ENCODE measurements at places on chromosomes 12 and 14.

DNA sequence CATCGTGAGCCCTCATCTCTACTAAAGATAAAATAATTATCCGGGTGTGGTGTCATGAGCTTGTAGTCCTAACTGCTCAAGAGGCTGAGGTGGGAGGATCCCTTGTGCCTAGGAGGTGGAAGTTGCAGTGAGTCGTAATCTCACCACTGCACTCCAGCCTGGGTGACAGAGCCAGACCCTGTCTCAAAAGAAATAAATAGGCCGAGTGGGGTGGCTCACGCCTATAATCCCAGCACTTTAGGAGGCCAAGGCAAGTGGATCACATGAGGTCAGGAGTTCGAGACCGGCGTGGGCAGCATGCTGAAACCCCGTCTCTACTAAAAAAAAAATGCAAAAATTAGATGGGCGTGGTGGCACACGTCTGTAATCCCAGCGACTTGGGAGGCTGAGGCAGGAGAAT, 70.9 kb downstream of the RESF1 start:
- no peak for DNase-seq

DNA sequence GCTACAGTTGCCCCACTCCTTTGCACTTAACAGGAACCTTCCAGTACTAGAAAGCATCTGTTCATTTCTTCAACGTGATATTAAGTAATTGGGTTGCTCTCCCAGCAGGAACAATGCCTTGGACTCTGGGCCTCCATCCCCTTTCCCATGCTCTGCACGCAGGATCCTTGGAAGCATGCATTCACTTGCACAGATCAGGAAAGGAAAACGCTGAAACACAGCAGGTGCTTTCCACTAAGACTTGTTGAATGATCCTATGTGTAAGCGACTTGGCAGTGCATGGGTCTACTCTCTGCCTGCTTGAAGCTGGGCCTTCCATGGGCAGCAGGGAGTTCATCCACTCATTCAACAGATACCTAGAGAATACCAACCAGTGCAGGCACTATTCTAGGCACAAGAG, 2.3 kb downstream of the LTBP2 start:
- no peak for DNase-seq

DNA sequence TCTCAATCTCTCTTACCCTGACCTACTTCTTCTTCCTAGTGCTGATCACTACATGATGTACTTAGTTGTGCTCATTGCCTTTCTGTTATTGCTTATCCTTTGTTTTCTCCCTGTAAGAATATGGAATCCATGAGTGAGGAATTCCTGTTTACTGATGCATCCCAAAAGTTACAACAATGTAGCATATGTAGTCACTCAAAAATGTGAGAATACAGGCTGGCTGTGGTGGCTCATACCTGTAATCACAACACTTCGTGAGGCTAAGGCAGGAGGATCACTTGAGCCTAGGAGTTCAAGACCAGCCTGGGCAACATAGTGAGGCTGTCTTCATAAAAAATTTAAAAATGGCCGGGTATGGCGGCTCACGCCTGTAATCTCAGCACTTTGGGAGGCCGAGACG, 8.0 kb upstream of the WDR20 start:
- DNase-seq, result no peak

DNA sequence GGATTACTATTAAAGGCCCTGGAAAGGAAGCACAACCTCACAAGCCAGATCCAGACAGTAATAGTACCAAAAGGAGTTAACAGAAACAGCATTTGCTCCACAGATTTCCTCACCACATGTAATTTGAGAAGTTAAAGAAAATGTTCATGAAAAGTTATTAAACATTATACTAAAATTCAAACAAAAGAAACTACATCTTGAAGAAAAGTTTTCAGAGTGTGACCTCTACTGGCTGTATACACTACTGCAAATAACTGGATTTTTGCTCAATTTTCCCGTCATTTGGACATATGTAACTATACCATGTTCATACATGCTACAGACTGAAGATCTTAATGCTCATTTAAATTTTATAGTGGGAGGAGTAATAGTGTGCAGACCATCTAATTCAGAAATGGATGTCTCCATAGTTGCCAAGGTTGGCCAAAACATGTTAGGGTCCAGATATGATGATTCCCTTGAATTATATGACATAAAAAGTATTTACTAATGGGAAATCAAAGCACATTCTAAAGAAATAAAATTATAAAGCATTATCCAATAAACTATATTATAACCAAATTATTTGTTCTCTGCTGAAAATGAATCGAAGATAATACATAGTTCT, 5.6 kb downstream of the KRR1 start:
- no peak for DNase-seq

DNA sequence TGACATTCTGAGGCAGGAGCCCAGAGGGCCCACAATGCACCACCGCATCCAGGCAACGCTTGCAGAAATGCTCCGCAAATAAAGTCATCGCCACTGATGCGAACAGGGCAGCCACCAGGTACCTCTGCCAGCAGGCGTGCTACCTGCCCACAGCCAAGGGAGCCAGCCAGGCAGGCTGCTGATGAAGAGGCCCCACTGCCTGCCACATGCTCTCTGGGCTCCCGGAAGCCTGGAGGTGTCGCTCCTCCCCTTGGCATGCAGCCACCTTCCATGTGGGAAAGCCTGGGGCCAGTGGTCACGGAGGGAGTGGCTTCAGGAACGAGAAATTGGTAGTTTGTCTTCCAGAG, 14.7 kb downstream of the GPR132 start:
- peak; percentile 53 for DNase-seq

- DNase-seq, result no peak
Observed at GRCh38 chr12:28950049-28950448, 199.0 kb upstream of the FAR2 start.

DNA sequence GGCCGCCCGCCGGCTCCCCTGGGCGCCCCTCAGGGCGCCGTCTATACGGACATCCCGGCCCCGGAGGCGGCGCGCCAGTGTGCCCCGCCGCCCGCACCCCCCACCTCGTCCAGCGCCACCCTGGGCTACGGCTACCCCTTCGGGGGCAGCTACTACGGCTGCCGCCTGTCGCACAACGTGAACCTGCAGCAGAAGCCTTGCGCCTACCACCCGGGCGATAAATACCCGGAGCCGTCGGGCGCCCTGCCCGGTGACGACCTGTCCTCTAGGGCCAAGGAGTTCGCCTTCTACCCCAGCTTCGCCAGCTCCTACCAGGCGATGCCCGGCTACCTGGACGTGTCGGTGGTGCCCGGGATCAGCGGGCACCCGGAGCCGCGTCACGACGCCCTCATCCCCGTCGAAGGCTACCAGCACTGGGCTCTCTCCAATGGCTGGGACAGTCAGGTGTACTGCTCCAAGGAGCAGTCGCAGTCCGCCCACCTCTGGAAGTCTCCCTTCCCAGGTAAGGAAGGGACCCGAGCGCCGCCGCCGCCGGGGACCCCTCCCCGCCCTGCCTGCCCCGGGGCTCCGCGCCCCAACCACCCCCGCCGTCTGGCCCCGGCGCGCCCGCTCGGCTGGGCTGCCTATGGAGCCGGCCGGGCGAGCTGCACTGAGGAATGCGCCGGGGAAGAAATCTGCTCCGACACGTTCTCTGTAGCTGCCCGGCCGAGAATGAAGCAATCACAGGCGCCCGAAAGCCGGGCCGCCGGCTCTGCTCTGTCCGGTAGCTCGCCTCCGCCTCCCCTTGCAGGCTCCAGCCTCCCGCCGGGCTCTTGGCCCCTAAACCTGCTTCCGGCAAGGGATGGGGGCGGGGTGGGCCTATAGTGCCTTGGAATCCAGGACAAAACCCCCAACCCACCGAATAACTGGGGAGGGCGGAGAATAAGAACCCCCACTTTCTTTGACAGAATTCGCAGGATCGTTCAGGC, 794 bp downstream of the HOXC13 start:
- DNase-seq, result no peak

GRCh38 chr14:95527387-95528002, 7.4 kb upstream of the GLRX5 start:
- DNase-seq, result peak; percentile 70

- no peak for DNase-seq
Observed at GRCh38 chr12:1616233-1617066, 12.6 kb upstream of the WNT5B start.

GRCh38 chr14:74616507-74616906, 4.5 kb upstream of the LTBP2 start:
- peak; percentile 75 for DNase-seq

GRCh38 chr12:89464974-89465592, 59.5 kb downstream of the GALNT4 start:
- no peak for DNase-seq

- DNase-seq, result no peak
Observed at GRCh38 chr14:64673316-64673715, 30.9 kb upstream of the PLEKHG3 start.

DNA sequence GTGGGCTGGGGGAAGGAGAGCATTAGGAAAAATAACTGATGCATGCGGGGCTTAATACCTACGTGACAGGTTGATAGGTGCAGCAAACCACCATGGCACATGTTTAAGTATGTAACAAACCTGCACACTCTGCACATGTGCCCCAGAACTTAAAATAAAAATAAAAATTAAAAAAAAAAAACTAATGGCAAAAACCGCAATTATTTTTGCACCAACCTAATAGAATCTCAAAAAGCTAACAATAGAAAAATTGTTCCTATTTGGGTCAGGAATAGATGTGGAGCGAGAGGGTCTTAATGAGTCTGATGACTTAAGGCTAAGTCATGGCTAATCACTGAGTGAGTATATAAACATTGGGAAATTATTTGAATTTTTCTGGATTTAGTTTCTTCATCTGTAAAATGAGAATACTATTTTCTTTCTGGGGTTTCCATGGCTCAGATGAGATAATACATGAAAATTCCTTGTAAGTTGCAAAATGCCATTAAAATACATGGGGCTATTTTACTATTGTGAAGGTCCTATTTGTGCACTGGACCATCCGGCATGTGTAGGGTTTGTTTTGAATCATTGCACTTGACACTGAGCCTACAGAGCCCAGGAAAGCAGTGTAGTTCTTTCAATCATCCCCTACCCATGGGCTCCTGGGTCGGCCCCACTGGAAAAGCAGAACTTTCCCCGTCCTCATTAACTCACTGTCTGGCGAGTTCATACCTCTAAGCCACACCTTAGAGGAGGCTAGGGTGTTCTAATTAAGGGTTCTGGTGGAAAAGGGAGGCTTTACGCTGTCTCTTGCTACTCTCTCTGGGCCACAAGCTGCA, 164.1 kb upstream of the NTF3 start:
- DNase-seq, result no peak

- peak; percentile 85 for DNase-seq
Observed at GRCh38 chr12:121712461-121713256, at the start of gene TMEM120B. TMEM120B (plus strand) TSS chr12:121712752; CDS start chr12:121712896, 144 bp downstream.

GRCh38 chr12:116302166-116303058, 24.9 kb upstream of the MED13L start:
- no peak for DNase-seq

DNA sequence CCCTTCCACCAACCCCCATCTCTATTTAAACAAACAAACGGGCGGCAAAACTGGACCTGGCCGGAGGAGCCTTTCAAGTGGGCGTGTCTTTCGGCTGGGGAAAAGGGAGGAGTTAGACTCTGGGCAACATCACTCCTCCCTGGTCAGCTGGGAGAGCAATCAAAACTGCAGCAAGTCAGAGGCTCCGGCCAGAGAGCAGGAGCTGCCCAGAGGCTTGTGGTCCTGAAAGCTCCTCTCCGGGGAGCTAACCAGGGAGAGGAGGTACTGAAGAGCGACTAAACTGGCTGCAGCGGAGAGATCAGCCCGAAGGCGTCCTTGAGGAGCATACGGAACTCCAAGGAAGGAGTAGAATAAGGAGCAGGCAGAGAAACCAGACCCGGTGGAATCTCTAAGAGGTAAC, at the start of gene NEUROD4:
Gene NEUROD4, plus strand, starts transcription at position 191 of the 400 bp plus-strand sequence. CDS start 6,466 bp downstream, outside the sequence.
- DNase-seq, result peak; percentile 26

- DNase-seq, result no peak
Observed at GRCh38 chr12:115771601-115772000, 505.9 kb downstream of the MED13L start.

DNA sequence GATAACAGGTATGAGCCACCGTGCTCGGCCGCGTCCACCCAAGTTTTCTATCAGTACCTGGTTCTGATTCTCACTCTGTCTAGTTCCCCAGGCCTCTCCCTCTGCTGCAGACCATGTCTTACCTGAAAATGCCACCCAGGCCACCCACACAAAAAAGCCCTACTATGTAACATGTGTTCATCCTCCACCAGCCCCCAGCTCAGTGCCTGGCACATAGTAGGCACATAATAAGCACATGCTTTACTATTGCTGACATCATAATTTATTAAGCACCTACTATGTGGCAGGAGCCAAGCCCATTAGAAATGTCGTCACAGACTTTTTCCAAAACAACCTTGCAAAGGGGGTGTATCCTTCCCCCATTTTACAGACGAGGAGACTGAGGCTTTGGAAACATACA, 37.8 kb downstream of the CMKLR1 start:
- DNase-seq, result no peak

DNA sequence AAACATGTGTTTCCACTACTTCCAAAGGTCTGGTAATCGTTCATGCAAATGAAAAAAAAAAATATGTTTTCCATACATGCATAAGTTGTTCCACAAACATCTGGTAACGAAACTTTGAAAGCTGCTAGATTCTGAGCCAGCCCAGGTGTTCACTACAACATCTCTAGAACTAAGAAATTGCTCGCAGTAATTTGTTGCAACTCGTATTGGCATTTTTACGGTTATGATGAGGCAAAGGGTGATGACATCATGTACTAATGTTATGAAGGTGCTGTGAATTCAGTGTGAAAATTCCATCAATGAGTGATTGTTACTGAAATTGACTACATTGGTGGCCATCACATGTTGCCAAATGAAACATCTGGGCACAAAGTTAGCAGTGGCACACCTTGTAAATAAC, 31.9 kb upstream of the CCDC91 start:
- no peak for DNase-seq

GRCh38 chr14:98878282-98878681, 393.7 kb downstream of the BCL11B start:
- DNase-seq, result no peak

DNA sequence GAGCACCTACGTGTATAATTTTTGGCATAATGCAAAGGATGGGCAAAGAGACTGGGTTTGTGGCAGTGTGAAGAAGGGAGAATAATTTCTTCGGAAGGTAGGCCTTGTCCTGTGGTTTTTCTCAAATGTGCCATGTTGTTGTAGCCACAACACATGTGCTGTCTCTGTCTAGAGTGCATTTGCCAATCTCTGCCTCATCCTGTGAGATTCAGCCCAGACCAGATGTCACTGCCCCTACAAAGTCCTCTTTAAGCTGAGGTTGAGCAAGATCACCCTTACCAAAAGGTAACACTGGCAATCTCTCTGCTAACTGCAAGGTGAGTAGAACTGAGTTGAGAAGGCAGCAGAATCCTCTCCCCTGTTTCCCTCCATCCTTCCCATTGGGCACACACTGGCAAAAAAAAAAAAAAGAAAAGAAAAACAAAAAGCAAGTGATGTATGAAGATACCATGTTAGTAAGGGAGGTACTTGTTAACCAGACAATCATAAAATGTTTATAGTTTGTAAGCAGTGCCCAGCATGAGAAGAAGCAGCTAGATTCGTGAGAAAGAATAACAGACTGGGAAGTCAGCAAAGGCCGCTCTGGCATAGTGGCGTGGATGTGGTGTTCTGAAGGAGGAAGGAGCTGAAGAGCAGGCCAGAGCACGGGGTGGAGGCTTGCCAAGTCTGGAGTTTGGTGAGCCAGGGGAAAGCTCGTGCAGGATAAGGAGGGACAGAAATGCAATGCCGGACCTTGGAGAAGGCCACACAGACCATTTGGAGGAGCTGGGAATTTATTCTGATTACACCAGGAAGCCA, 18.9 kb downstream of the DYRK2 start:
- no peak for DNase-seq

GRCh38 chr12:106655577-106655976, 72.8 kb downstream of the RFX4 start:
- no peak for DNase-seq

- DNase-seq, result no peak
Observed at GRCh38 chr12:22698576-22698975, 73.6 kb downstream of the ETNK1 start.

GRCh38 chr12:120496413-120497340, 764 bp downstream of the DYNLL1 start:
- peak; percentile 73 for DNase-seq

Measured in hepatic stellate cell (primary cell).